ENCODE measurements at places on chromosomes 5 and 9.

GRCh38 chr9:27019589-27019988, 14.1 kb upstream of the LRRC19 start:
- DNase-seq = peak; percentile 24

DNA sequence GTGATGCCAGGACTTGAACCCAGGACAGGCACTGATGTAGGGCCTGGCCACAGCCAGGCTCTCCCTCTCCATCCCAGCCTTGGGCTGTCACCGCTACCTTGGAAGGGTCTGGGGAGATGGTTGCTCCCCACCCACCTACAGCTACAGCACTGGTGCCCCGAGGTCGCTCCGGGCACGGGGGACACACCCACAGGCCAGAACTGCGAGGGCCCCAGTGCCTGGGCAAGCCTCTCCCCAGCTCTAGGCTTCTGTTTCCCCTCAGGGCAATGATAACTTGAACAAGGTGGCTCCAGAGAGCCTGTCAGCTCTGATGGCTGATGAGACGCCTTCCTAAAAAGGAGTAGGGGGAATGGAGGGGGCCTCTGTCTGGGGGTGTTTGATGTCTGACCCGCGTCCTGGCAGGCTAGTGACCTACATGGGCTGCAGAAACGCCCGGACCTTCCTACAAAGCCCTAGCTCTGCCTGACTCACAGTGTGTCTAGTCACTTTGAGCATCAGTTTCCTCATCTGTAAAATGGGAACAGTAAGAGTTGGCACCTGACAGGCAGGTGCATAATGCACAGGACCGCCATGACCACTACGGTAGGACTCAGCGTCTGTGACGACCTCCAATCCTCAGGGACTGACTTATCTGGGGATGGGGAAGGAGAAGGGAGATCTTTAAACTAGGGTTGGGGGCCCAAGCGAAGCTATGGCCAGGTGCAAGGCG, 76.4 kb downstream of the LRSAM1 start:
- no peak for DNase-seq

- no peak for DNase-seq
Observed at GRCh38 chr9:89638359-89638758, 33.5 kb downstream of the GADD45G start.

DNA sequence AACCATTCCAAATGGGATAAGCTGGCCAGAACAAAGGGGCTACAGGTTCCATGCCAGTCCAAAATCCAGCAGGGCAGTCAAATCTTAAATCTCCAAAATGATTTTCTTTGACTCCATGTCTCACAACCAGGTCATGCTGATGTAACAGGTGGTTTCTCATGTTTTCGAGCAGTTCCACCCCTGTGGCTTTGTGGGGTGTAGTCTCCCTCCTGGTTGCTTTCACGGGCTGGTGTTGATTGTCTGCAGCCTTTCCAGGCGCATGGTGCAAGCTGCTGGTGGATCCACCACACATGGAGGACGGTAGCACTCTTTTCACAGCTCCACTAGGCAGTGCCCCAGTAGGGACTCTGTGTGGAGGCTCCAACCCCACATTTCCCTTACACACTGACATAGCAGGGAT, 425.5 kb upstream of the FTMT start:
- no peak for DNase-seq

- DNase-seq = peak; percentile 48
Observed at GRCh38 chr9:2785060-2785950, 58.6 kb downstream of the PUM3 start.

GRCh38 chr9:125495172-125496119, 211.6 kb downstream of the MAPKAP1 start:
- no peak for DNase-seq

GRCh38 chr5:149326611-149327010, 18.7 kb upstream of the GRPEL2 start:
- DNase-seq = no peak

GRCh38 chr9:19231904-19232822, 1.7 kb downstream of the DENND4C start:
- DNase-seq = no peak

DNA sequence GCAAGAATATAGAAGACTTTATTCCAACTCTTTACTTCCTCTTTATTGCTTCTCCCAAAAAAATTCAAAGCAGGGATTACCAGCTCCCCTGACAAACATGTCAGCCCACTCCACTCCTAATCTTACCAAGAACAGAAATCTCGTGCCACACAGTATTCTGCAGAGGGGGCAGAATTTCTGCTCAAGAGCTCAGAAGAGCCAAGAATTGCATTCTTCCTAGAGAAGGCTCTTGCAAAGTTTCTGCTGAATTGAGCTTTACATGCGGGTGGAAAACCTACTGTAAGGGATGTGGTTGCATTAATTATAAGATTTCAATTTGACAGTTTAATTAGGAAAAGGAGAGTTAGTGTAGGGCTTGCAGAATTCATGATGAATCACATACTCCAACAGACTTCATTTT, 428.5 kb downstream of the CETN3 start:
- DNase-seq = peak; percentile 31

DNA sequence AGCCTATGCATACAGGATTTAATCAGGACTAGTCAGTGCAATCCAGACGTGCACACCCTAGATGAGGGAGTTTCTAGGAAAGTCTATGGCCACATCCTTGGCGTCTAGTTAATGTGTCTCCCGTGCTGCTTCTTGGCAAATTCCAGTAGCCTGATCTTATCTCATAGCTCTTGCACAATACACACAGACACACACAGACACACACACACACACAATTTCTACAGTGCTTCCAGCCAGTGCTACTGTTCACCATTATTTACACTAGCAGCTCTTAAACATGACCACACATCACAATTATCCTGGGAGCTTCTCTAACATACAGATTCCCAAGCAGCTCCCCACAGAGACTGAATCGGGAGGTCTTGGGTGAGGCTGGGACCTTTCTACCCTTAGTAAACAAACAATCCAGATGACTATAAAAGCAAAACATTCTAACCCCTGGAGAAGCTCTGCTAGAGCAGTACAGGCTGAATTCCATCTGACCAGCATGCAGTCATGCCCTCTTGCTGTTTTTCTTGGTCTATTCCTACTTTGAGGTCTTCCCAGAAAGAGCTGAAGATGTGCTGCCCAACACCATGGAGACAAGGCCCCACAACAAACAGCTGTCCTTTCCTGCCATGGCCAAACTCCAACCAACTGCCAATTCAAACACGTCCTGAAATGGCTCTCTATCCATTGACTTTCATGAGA, 236.6 kb downstream of the DEPDC1B start:
- peak; percentile 30 for DNase-seq

- no peak for DNase-seq
Observed at GRCh38 chr5:164909673-164910072, 1404.3 kb downstream of the MAT2B start.

DNA sequence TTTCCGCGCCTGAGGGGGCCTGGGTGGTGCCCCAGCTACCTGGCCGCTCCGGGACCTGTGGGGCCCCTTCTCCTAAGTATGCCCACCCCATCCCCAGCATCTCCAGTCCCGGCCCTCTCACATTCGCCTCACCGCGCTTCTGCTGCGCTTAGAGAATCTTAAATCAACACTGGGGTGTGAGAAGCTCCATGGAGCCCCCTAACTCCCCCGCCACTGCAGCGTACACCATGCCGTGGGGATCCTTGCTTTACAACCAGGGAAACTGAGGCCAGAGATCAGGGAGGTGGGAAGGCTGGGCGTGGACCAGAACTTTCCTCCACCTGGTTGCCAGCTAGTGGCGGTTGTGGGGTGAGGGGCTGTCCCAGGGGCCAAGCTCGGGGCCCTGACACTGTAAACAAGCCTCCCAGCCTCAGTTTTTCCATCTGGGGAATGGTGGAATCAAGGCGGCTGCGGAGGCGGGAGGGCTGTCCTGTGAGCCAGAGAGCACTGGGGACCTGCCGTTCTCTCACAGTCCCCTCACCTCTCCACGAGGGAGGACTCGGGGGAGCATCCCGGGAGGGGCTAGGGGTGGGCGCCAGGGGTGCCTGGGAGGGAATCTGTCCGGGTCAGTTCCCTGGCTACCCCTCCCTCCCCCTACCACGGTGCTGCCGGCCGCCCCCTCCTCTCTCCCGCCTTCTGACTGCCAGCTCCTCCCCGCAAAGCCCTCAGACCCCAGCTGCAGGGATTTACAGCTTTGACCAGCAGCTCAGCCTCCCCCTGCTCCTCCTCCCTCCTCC, 161.2 kb downstream of the C9orf50 start:
- DNase-seq = no peak

DNA sequence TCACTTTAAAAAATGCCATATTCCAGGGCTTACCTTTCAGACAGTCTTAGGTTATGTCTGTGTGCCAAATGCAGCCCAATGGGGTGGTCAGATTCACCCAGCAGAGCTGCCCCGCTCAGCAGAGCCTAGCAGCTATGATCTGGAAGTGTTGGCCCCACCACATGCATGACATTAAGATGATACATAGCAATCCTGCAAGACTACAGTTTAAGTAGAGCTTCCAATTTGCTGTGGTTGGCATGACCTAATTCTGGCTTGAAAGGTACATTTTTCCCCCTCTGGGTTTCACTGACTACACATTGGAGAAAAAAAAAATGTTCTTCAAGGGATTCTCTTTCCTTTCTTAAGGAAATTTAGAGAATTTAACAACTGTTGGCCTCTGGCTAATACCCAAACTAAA, 22.5 kb downstream of the MEF2C start:
- DNase-seq = peak; percentile 60

DNA sequence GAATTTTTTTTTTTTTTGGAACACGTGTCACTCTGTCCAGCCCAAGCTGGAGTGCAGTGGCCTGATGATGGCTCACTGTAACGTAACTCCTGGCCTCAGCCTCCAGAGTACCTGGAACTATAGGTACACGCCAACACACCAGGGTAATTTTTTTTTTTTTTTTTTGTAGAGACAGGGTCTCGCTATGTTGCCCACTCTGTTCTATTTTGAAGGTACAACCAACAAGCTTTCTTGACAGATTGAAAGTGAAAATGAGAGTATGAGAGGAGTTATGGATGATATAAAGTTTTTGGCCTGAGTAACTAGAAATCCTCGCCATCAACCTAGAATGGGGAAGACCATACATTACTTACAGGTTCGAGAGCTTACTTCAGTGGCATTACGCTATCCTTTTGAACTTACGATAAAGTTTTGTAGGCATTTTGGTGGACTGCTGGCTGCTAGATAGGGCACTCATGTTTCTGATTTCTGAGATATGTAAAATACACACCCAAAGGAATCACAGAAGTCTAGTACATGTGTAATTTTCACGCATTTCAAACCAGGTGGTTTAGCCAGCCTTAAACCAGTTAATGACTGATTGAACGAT, 806 bp upstream of the CDC42SE2 start:
- DNase-seq = no peak

DNA sequence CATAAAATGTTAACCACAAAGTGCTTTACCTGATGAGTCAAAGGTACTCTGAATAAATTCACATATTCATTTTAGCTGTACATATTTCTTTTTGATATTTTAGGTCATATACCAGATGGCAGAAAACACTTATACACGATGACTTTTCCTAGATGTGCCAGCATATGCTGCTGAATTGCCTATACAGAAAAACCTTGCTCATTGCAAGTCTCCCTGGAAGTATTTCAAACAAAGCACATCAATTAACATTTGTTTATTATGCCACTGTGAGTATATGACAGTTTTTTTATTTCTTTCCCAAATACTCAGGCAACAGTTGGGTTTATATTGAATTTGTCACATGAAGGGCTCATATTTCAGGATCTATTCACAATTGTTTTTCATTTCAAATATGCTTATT, 180.8 kb downstream of the TMEM232 start:
- no peak for DNase-seq

DNA sequence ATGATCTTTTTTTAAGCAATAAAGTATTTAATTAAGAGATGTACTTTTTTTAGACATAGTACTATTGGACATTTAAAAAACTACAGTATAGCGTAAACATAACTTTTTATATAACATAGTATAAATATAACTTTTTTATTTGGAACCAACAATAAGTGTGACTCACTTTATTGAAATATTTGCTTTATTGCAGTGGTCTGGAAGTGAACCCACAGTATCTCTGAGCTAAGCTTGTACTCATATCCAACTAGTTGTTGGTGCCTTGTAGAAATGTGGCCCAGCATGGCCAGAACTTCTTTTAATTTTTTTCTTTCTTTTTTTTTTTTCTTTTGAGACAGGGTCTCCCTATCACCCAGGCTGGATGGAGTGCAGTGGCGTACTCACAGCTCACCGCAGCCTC, 61.5 kb upstream of the GALNT10 start:
- no peak for DNase-seq

GRCh38 chr9:76216161-76216649, 178.0 kb downstream of the RFK start:
- DNase-seq = peak; percentile 94

DNA sequence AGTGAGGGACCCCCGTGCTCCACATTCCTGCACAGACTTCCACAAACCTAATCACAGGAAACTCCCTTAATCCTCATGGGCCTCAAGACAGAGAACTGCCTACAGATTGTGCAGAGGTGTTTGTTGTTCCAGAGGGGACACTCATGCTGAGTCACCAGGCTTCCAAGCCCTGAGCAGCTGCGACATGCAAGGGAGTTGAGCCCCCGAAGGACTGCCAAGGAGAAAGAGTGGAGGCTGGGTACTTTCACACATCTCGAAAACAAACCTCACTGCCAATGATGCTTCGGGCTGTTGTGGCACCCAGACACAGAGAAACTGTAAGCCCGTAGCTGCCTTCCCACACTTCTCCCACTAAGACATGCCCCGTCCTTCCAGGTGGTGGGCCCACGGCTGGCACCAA, 480.8 kb downstream of the CDH12 start:
- peak; percentile 51 for DNase-seq

DNA sequence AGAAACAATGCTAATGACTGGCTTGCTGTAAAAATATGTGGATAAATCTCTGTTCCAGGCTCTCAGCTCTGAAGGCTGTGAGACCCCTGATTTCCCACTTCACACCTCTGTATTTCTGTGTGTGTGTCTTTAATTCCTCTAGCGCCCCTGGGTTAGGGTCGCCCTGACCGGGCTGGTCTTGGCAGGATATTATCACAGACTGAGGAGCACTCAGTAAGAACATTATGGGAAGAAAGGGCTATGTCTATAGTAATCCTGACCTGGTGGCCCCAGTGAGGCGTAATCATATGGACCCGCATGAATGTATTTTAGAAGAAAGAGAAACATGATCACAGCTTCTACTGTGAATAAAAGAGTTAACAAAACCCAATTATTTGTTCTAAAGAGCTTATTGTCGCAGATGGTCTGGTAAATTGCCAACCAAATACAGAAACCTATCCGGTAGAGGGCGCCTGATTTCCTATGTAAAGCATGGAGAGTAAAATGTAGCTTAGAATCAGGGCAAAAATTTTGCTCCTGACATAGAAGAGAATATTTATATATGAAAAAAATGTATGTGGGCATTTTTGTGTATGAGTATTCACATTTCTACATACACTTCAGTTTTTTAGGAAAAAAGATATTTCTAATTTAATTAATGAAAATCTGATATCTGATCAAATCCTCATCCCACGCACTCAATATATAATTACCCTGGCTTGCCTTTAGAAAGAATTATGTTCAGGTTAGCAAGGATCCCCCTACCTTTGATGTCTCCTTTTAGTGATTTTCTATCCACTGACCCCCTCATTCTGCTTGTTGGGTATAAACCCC, 5.8 kb upstream of the IFNA1 start:
- DNase-seq = peak; percentile 68

GRCh38 chr9:86939321-86939720, 8.0 kb downstream of the GAS1 start:
- no peak for DNase-seq
